Cardiac muscle cell (in vitro differentiated cells and primary cell): ENCODE measurements at places on chromosomes 16 and 17.

DNA sequence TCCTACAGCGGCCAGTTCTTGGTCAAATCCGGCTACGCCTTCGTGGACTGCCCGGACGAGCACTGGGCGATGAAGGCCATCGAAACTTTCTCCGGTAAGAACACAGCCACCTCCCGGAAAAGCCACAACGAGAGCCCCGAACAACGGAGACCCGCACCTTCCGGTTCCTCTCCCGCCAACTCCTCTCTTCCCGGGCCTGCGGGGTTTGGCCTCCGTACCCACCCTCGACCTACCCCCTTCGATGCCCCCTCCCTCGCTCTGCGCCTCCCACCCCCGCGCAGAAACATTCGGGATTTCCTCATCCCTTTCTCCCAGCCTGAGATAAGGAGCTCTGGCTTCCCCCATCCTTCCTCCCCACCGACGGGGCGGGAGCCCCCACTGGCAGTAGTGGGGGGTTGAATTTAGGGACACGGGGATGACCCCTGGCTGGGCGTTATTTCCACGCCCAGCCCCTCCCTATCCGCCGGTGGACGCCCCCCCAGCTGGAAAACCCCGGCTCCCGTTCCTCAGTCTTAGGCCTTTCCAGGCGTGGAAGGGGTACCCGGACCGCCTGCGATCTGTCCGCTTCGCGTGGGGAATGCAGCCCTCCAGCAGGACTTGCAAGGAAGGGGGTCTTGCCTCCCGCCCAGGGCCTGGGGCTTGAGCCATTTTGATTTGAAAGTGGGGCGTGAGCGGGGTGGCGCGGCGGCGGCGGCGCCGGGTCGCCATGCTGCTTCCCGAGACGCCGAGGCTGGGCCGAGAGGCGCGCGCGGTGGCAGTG is 822 bp downstream of the IGF2BP1 start:
- DNase-seq, result peak; percentile 48

GRCh38 chr16:84735849-84736586 is 36.2 kb downstream of the USP10 start:
- DNase-seq, result no peak

GRCh38 chr16:9138731-9139501 is 47.5 kb downstream of the HAPSTR1 start:
- DNase-seq, result peak; percentile 73

- DNase-seq, result no peak
Measured at GRCh38 chr16:80710918-80711317, 93.5 kb downstream of the CDYL2 start.

DNA sequence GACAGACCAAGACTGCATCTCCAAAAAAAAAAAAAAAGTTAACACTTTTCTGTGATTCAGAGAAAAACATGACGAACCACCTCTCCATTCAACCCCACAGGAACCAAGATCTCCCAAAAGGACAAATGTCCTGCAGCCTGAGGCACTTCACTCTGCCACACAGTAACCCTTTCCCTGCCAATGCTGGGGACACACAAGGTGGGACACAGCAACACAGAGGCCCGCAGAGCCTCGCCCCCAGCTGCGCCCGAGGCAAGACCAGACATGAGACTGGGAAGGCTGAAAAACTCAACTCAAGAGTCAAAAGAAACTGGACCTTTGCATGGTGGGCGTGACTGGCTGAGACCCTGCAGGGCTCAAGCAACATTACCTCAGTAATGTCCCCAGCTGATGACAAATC is 34.0 kb downstream of the FANCA start:
- DNase-seq, result no peak
